ENCODE measurements at places on chromosomes 12 and 14.

GRCh38 chr14:102988054-102988453 lies 65.6 kb downstream of the AMN start:
- DNase-seq, result no peak

- peak; percentile 92 for DNase-seq
Measured at GRCh38 chr12:124568431-124569374, 1.3 kb upstream of the NCOR2 start.

- DNase-seq, result peak; percentile 50
Measured at GRCh38 chr12:67609226-67609870, 39.2 kb upstream of the DYRK2 start.

DNA sequence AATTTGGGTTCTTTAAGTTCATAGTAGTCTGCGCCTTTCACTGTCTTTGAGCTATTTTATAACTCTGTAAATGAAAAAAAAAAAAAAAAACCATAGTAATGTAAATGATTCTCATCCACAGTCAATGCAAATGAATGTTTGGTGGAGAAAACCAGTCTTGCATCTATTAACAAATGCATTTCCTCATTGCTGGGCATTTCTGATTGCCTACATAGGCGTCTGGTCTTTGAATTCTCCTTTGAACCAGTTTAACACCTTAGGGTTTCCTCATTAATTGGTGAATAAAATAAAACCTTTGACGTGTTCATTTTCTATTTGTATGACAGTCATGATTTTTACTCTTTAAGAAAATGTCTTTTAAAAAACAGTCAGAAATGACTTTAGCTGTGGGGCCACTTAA lies 114.8 kb downstream of the C12orf75 start:
- DNase-seq, result no peak
